AG08396 (cell line): ENCODE measurements at places on chromosomes 3 and 15.

DNA sequence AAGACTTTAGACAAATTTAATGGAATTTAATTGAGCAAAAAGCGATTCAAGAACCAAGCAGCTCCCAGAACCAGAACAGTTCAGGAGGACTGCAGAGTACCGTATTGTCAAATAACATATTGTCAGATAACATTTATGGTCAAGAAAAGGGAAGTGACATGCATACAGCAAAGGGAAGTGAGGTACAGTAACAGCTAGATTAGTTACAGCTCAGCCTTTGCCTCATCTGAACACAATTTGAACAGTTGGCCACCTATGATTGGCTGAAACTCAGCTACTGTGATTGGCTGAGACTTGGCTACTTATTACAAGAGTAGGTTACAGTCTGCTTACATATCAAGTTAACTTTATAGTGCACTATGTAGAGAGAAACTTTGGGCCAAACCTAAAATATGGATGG is 21.9 kb downstream of the ZFAND6 start:
- DNase-seq: no peak

DNA sequence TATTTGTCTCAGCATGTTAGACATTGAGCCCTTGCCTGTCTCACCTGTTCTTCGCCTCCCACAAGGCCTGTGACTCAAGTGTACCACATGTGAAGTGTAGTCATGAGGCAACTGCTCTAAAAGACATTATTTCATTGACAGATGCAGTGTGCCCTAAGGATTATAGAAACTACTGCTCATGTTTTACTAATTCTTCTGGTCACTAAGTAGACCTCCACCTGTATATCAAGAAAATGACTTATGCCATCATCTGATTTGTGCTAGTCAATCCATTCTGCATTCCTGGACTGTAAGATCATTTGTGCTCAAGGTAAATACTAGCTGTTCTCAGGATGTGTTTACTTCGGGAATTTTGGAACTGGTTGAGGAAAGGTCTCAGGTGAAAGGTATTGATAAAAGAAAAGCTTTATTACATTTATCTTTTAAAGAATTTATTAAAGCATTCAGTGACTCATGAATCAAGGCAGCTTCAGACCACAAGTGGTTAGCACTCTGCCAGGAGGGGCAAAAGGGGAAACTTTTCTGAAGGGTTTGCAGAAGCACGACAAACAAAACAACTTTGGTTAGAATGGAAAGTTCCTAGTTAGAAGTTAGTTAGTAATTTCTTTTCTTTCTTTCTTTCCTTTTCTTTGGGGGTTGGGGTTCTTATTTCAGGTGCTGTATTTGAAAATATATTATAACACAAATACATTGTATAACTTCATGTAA is 465.3 kb upstream of the CBLB start:
- no peak for DNase-seq

DNA sequence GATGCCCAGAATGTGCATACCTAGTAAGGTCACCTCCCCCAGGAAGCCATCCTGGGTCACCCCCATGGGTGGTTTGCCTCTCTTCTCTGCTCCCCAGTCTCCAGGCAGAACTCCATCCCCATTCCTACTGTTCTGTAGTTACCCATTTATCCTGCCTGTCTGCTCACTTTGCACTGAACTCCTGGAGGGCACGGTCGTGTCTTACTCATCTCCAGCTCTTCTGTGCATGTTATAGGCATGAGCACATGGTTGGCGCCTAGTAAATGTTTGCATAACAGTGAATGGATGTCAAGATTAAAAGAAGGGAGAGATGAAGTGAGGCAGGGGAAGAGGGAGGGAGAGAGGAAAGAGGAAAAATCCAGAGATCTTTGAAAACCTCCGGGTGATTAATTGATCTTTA is 208.4 kb upstream of the TRIM42 start:
- no peak for DNase-seq

- DNase-seq: no peak
Observed at GRCh38 chr3:119388577-119388976, 74.8 kb downstream of the TMEM39A start.

DNA sequence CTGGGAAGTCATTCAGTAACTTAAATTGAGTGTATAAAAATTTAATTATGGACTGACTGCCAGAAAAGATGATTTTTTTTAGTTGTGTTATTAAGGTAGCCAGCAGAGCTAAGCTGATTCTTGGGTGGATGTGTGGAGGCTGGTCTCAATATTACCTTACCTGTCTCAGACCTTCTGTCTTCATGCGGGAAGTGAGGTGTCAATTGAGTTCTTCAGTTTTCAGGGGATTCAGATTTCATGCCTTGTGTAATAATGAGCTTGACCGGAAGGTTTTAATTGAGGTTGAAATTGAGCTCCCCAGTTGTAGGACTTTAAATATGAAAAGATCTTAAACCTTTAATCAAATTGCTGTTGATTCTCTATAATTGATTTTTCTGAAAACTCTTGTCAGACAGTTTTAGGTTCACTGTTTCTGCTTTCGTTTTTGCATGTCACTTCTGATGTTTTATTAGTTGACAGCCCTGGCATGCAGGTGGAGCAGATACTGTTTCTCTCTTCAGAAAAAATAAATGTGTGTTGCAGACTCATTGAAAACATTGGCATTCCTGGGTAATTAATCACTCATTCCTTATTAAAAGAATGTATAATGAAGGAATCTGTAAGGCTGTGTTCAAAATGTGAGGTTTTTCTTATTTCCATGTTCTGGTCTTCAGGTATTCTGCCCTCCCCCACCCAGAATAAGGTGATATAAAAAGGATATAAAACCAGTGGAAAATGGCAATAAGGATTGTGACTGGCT is 54.5 kb downstream of the PSMD6 start:
- no peak for DNase-seq

DNA sequence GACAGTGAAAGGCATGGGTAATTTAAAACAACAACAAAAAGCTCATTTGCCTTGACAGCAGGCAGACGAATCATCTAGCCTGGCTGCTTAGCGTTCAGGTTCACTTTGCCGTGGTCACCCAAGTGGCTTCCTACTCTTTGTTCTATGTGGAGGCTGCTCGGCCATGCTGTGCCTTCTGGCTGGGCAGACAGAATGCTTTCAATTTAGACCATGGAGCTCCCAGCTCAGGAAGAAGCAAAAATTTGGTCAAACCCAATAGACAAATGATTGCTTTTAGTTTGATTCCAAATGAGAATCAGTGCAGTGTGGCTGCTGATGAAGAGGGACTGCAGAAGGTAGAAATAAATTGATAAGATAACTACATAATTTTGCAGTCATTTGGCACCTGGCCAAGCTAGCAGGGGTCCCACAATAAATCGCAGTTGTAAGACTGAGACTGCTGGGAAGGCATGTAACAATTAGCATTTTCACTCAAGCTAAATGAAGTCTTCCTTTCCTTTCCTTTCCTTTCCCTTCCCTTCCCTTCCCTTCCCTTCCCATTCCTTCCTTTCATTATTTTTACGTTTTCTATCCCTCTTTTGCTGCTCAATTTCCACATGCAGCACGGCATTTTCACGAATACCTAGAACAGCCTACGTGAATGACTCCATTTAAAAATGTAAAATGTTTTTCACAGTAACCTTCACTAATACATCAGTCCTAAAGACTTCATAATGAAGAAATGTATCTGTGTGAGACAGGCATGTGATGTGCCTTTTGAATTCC is 360.4 kb upstream of the TGFBR2 start:
- DNase-seq: no peak

- no peak for DNase-seq
Observed at GRCh38 chr15:29690765-29691475, 131.3 kb downstream of the TJP1 start.

DNA sequence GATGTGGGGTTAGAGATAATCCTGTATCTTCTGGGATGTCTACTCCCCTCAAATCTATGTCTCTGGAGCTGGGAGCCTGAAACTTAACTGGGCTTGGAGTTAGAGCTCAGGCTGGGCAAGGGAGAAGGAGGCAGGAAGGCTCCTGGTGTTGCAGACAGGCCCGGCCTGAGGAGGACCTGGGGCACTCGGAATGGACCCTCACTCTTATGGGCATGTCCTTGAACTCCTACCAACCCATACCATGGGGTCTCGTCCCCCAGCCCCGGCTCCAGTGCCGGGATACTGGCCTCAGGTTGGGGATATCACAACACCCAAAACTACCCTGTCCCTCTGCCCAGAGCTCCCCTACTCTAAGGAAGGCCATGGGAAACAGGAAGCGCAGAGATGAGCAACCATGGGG is 45.2 kb downstream of the SCN5A start:
- DNase-seq: no peak

GRCh38 chr3:111324645-111325044 is 217.4 kb upstream of the CD96 start:
- DNase-seq: no peak
